Stimulated activated CD4-positive, alpha-beta T cell treated with anti-CD3 and anti-CD28 coated beads, TNF-alpha, amount 100 ng/mL, for 1 hour (primary cell): ENCODE measurements at places on chromosomes 11 and 22.

DNA sequence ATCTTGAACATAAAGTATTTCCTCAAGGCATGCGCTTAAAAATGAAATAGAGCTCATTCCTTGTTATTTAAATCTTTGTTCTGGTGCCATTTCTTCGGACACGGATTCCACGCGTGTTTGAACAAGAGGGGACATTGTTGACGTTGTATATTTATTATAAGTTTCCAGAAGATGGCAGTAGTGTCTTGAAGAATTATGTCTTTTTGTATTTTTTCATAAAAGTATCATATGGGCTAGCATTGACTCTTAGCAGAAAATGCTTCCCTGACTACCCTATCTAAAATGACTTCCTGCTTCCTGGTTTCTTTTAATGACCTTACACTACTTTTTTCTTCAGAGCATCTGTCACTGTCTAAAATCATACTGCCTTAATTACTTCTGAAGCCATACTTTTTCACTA is 20.4 kb downstream of the BIRC2 start:
- DNase-seq = no peak

GRCh38 chr11:60854140-60854846 is 1.5 kb downstream of the PTGDR2 start:
- DNase-seq = no peak

DNA sequence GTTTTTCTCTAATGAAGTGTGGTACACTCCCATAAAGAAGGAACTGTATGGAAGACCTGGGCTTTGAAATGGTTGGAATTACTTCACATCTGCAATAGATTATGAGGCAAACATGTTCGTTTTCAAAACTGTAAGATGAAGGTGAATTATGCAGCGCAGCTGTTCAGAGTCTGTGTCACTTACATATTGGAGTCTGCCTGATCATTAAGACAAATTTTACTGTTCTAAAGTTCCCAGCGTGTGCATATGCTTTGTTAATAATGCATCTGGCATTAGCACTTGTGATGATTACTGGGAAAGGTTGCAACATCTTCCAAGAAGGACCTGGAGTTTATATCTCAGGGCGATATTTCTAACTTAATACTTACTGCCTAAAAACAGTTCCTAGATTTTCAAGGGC is 255.2 kb upstream of the ZC3H12C start:
- DNase-seq = no peak

DNA sequence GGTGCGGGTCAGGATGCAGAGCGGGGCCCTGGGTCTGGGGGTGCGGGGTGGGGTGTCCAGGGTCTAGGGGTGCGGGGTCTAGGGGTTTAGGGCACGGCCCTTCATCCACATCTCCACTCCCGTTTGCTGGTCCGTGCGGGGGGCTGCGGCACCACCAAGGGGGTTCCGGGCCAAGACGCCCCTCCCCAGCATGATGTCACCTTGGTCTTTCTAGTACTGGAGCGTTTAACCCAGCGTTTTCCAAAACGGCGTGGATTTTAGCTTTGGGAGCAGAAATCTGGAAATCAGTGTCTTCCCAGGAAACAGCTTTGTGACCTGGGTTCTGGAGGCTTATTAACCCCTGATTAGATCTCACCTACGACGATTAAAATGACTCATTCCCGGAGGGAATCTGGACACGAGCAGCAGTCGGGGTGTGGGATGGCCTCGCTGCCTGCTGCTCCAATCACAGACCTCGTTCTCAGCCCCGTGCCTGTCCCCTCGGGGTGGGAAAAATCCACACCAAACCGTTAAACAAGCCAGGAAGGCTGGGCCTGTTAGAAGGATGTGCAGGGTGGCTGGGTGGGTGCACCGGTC is 759 bp downstream of the AP2A2 start:
- DNase-seq = no peak

DNA sequence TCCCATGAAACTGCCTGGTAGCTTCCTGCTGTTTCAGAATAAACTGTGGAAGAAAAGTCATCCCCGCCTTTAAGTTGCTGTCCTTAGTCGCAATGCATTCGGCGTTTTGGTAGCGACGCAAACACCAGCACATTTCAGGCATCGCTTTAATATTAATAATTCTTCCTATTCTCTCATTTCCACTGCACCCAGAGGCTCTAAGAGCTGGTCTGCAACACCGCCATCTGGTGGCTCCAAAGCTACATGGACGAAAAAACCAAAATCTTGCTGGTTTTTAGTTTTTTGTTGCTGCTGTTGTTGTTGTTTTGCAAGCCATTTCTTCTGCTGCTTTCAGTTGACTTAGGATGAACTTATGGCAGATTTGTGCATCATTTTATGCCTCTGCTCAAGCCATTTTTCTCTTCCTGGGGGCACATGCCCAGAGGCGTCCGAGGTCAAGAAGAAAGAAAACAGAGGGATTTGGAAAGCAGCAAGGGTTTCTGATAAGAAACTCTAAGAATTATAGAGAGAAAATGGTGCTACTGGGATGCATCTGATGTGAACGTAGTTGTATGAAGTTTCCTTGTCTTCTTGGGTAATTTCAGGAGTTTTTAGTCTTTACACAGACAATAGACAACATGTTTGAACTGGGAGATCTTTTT is 345.4 kb upstream of the KIRREL3 start:
- DNase-seq = no peak

DNA sequence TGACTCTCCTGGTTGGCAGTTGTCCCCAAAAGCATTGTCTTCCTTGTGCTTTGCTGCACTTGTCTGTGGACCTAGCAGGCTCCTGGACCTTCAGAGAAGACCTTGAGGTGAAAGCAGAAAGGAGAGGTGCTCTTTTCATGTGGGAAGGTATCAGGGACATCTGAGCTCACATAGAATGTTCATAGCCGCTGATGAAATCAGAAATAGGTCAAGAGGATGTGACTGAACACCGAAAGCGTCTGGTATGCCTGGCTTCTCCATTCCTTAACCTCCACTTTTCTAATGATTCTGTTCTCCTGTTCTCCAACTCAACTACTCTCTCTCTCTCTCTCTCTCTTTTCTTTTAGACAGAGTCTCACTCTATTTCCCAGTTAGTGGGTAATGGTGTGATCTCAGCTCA is 6.2 kb upstream of the CUL5 start:
- no peak for DNase-seq

DNA sequence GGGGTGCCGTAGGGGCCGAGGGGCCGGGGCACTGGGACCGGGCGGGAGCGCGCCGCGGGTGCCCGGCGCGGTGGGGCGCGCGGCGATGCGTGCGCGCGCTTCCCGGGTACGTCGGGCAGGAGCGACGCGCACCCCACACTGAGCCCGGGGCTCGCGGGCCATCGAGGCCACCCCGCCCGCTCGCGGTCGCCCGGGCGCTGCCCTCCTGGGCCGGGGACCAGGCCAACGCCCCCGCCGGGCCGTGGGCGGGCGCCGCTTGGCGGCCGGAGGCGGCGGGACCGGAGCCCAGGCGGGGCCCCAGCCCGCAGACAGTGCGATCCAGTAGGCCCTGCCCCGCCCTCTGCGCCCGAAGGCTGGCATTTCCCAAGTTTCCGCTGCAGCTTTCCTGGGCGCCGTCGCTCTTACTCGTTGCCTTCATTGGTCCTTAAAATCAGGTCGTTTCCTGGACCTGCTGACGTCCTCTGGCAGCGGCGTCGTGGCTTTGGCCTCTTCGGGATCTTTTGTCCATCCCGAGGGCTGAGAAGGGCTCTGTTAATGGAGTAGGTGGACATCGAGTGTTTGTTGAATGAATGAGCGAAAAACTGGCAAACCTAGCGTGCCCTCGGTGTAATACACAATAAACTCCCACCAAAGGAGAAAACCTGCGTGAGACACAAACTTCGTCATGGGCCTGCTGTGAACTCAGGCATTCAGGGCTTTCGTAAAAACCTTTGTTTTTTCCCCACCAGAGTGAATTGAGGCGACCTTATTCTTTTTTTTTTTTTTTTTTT is 638 bp downstream of the PARVA start:
- DNase-seq = no peak

DNA sequence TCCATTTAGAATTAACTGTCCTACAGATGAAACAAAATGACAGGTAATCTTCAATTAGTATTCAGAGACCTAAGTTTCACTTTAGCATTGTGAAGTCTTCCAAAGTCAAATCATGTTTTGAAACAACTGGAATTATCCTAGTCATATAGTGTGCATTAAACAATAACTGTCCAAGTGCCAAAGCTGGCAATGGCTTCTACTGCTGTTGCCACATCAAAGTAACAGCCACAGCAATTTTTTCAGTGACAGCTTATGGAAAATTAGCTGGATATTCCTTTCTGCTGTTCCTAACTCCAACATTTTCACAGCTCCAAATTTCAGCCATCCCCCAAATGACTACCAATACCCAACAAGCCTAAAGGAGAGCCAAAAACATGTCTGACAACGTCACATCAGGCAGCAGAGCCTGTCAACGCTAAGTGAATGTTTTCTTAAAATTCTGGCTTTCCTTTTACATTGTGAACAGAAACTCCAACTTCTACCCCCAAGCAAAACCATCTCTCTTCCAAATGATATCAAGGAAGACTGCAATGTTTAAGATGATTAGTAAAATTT is 45.3 kb upstream of the CCDC34 start:
- DNase-seq = no peak

DNA sequence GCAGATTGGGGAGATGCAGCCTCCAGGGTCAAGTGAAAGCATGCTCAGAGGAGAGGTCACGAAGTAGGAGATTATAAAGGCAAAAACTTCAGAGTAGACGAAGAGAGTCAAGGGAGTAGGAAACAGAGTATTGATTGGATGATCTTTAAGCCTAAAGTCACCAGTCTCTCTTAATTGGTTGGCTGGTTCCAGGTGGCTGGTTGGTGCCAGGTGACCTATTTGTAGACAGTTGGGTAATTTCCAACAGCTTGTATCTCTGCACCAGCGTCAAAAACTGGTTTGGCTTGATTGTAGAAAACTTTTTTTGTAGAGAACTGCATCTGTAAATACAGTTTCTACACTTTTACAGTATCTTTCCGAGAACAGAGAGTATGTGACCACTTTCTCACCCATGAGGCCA is 75.7 kb upstream of the CCDC90B start:
- no peak for DNase-seq

- no peak for DNase-seq
Observed at GRCh38 chr11:123129920-123130319, 65.1 kb downstream of the CLMP start.

GRCh38 chr11:76843907-76844306 is 16.8 kb upstream of the ACER3 start:
- no peak for DNase-seq
